ENCODE measurements at places on chromosomes 6 and 20. TPM values are rescaled to one million over a fixed set of nuclear protein-coding genes. Genes with fewer than 3 reads are reported as not detected.

DNA sequence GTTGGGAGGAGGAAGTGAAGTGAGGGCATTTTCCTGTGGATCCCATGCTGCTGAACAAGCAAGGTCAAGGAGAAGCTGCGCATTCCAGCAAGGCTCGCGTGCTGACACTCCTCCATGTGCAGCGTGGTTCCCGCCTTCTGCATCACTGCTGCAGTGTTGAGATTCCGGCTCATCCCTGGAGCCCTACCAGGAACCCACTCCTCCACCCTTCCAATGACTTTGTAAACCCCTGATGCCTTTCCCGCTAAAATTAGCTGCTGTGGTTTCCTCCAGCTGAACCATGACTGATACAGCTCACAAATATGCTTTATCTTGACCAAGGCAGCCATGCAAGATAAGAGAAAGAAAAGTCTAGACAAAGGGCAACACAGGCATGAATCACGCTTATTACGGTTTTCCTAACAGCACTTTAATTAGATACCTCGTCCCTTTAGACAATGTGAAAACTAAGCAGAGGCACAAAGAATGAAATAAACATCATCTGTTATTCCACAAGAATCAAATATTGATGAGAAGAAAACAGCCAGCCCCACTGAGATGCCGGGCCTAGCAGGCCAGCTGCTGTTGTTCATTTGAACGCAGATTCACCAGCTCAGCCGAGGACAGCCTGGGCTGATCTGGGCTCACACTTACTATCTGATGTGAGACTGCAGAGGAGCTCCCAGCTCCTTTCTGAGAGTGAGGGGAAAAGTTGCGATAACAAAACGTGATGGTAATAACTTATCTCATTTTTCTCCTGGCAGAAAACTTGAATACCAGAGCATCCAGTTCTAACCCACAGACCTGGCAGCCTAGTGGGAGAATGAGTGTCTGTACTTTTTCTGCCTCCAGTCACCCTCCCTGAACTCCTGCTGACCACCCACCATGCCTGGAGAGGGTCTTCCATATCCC, 14.2 kb upstream of the BNIP5 start:
- no peak overlapping the region for H3K4me3 ChIP-seq
- DNase-seq = no peak
- H3K4me1 ChIP-seq = no peaks in the 10 kb centered on the region
- H3K27ac ChIP-seq = no peak overlapping the region
- H3K36me3 ChIP-seq = no peaks in the 10 kb centered on the region

DNA sequence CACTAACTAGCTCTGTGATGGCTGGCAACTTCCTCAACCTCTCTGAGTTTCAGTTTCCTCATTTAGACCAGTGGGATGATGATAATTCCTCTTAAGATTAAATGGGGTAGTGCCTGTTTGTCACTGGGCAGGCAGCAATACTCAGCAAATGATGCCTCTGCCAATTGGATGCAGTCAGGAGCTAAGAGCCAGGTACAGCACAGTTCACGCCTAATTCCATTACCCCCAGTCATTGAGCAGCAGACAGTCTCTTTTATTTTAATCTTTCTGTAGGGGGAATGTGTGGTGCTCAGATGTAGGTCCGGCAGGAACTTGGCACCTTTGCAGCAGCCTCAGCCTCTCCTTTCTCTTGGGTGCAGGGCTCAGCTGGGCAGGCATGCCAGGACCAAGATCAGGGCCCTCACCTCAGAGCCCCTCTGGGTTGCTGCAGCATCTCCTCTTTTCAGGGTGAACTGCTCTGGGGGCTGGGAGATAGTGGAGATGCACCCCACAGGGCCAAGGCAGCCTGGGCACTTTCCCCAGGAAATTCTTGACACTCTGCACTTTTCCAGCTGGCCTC, 243.8 kb downstream of the LRFN2 start:
- DNase-seq = no peak
- no peaks in the 10 kb centered on the region for H3K27me3 ChIP-seq
- no peaks in the 10 kb centered on the region for H3K4me1 ChIP-seq
- no peak overlapping the region for H3K27ac ChIP-seq
- H3K36me3 ChIP-seq = no peaks in the 10 kb centered on the region

DNA sequence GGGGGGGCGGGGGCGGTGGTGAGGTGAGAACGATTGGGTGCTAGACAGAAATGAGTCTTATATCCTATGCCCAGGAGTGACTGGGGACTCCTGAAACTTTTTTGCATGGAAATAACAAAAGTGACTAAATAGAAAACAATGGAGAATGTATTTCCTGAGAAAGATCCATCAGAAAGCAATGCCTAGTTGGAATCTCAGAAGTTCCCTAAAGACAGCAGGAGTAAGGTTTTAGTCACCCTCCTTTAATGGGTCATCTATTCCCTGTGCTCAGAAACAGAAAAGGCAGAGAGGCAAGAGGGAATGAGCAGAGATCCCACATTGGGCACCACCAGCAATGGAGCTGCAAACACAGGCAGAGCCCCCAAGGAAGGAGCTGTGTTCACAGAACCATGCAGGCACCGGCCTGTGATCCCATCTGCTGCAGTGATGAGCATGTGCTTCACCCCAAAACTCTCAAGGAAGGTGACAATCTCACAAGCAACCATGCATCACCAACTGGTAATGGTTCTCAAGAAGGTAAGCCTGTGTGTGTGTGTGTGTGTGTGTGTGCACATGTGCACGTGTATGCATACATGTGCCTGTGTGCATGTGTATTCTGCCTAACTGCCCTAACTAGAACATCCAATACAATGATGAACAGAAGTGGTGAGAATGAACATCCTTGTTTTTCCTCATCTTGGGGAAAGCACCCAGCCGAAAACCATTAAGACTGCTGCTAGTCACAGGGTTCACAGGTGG, 168.4 kb downstream of the WDR27 start:
- no peak overlapping the region for H3K27ac ChIP-seq
- no peak overlapping the region for H3K4me3 ChIP-seq
- H3K27me3 ChIP-seq = no peaks in the 10 kb centered on the region
- H3K36me3 ChIP-seq = no peaks in the 10 kb centered on the region
- DNase-seq = no peak

GRCh38 chr6:80528115-80528514, 421.6 kb downstream of the BCKDHB start:
- DNase-seq = no peak
- H3K27me3 ChIP-seq = no peaks in the 10 kb centered on the region
- H3K4me1 ChIP-seq = no peaks in the 10 kb centered on the region
- no peak overlapping the region for H3K4me3 ChIP-seq
- H3K27ac ChIP-seq = no peak overlapping the region
- H3K36me3 ChIP-seq = no peaks in the 10 kb centered on the region

DNA sequence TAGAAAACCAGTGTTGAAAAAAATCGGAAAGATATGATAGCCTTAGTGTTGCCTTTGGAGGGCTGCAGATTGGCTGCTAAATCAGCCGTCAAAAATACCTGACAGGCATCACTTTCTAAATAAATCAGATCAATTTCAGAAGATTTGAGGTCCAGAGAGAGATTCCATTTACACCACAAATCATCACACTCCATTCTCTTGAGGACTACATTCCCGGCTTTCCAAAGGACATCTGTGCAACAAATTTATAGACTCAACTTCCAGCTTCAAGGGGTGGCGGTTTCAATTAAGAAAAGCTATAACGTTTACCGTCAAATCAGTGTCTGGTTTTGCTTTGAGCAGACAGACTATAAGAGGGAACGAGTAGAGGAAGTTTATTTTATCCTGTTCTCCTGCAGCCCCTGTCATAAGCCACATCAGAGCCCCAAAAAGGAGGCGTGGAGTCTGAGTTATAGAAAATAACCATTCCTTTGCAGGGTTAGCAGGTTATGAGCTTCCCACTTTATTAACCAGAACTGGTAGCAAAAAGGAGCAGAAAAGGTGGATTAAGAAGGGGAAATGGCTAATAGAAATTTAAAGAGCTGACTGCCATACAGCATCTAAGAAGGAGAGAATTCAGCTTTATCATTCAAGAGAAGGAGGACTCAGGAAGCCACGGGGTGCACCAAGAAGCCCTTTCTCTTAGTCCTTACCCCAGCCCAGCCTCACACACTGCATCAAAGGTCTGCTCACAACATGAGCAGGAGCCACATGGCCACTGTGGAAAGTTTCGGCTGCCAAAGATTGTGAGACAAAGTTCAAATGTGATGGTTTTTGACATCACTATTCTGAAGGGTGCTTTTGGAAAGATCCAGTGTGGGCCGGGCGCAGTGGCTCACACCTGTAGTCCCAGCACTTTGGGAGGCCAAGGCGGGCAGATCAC, 12.9 kb upstream of the UQCC2 start:
- H3K27me3 ChIP-seq = no peaks in the 10 kb centered on the region
- H3K4me3 ChIP-seq = peak overlapping the region; percentile 20
- DNase-seq = no peak
- no peak overlapping the region for H3K27ac ChIP-seq

- H3K27me3 ChIP-seq = no peaks in the 10 kb centered on the region
- H3K4me1 ChIP-seq = peaks cover 61% of the 10 kb centered on the region
- no peak for DNase-seq
- H3K4me3 ChIP-seq = no peak overlapping the region
- no peak overlapping the region for H3K27ac ChIP-seq
Measured at GRCh38 chr20:45047581-45048119, 53.3 kb downstream of the KCNS1 start.

- no peaks in the 10 kb centered on the region for H3K36me3 ChIP-seq
- H3K4me3 ChIP-seq = no peak overlapping the region
- H3K27me3 ChIP-seq = no peaks in the 10 kb centered on the region
- H3K4me1 ChIP-seq = peaks cover 6% of the 10 kb centered on the region
- no peak for DNase-seq
Measured at GRCh38 chr6:36149476-36149875, 19.2 kb downstream of the MAPK13 start.

- peak overlapping the region; percentile 10 for H3K27ac ChIP-seq
- no peaks in the 10 kb centered on the region for H3K27me3 ChIP-seq
- H3K4me3 ChIP-seq = peak overlapping the region; percentile 79
- peaks cover 60% of the 10 kb centered on the region for H3K4me1 ChIP-seq
- H3K36me3 ChIP-seq = no peaks in the 10 kb centered on the region
- peak; percentile 42 for DNase-seq
Measured at GRCh38 chr6:142942805-142943227, 2.2 kb downstream of the HIVEP2 start.

DNA sequence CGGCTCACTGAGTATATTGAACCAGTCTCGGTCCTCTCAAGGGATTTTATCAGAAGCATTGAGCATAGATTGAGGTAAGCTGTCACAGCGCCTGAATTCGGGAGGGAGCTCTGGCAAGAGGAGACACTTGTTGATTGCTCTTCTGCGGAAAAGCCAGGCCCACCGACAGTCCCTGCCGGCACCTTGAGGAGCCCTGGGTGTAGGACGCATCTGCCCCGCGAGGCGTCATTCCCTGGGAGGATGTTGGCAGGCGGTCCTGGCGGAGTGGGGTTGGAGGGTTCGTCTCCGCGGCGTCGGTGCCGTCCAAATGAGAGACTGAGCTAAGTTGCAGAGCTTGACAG, 843 bp downstream of the FBXO9 start:
- no peaks in the 10 kb centered on the region for H3K36me3 ChIP-seq
- DNase-seq = no peak
- H3K27me3 ChIP-seq = no peaks in the 10 kb centered on the region
- peak overlapping the region; percentile 88 for H3K27ac ChIP-seq
- peaks cover 31% of the 10 kb centered on the region for H3K4me1 ChIP-seq

The ERVFRD-1 gene
- total RNA-seq = not detected

Data from CD8-positive, alpha-beta memory T cell (primary cell).